ENCODE measurements at places on chromosomes 5 and 9. TPM values are rescaled to one million over a fixed set of nuclear protein-coding genes. Genes with fewer than 3 reads are reported as not detected.

DNA sequence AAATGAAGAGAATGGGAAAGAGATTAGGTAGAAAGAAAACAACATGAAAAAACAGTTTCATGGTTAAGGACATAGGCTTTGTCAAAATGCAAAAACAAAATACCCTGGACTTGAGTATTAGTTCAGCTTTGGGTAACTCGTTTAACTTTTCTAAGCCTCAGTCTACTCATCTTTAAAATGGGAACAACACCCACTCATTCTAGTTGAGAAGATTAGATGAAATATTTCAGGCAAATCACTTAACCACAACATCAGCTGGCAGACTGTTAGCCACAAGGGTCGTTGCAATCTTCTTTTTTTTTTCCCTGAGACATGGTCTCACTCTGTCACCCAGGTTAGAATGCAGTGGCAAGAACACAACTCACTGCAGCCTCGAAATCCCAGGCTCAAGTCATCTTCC is 185.6 kb downstream of the DCP2 start:
- no peak for DNase-seq

GRCh38 chr5:179118756-179119414 is 58.7 kb downstream of the ZNF354C start:
- DNase-seq, result no peak

Gene SLC46A2
- total RNA-seq, result 0.16 TPM

Gene LHFPL2
- total RNA-seq, result 63.6 TPM

Gene RHOBTB3
- total RNA-seq, result 56.5 TPM

GRCh38 chr5:44809215-44809955 is 638 bp downstream of the MRPS30 start:
- peak; percentile 74 for DNase-seq

DNA sequence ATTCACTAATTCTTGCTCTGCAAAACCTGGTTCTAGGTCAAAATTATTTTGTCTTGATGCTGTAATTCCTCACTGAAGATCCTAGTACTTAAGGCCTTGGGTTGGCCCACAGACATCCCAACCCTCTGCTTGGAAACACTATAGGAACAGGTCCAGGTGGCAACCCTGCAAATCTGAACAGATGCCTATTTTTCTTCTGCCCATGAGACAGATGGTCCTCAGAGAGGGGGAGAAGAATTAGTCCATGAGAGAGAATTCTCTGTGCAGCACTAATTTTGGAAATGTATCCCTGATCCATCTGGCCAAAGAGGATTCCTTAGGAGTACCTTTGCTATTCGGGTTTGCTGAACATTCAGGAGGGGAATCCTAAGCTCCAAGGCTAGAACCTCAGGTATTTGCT is 156.3 kb downstream of the ELAVL2 start:
- DNase-seq, result no peak

Gene ZNF300
- total RNA-seq, result 1.7 TPM

Gene SPATA31A3
- not detected for total RNA-seq

GRCh38 chr9:110932863-110933262 is 105.4 kb downstream of the LPAR1 start:
- DNase-seq, result no peak

GRCh38 chr5:68994645-68995044 is 99.2 kb upstream of the SLC30A5 start:
- DNase-seq, result no peak

GRCh38 chr5:35239911-35240610 is 9.8 kb upstream of the PRLR start:
- no peak for DNase-seq

Gene IFNA13
- not detected for total RNA-seq

- DNase-seq, result no peak
Measured at GRCh38 chr5:2634399-2635176, 116.9 kb downstream of the IRX2 start.

GRCh38 chr9:85055506-85056202 is 386.1 kb downstream of the NTRK2 start:
- DNase-seq, result no peak

DNA sequence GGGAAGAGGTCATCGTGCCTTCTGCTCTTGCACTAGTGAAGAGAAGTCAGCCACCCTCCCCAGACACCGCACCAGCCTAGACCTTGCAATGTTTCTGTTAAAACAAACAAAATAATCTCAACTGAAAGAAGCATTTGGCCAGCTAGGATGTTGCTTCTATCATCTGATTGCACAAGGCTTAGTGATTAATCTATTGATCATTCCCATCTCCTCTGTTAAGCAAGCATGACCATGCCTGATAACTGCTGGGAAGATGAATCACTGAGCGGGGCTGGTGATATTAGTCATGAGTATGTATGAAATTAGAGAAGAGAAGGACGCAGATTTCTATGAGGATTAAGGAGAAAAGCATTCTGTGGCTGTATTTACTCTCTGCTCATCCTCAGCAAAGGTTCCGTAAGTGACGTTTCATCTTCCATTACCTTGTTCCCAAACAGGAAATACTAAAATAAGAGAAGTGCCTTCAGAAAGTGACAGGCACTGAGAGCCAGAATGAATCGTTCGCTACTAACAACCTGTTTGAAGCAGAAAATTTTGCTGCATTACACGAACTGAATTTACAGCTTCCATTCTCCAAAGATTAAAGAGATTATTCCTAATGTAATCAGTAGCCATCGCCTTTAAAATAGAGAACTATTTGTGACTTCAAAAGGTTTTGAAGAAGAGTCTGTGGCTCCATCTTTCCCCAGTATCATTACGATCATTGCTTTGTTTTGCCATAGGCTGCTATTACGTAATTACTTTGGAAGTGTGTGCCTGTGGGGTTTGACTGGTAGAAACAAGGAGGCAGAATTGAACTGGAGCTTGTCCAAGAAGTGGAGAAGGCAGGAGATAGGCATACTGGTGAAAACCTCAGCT is 219.1 kb downstream of the MED10 start:
- no peak for DNase-seq

- DNase-seq, result no peak
Measured at GRCh38 chr9:112755675-112756074, 5.1 kb downstream of the SNX30 start.

- DNase-seq, result no peak
Measured at GRCh38 chr5:58348996-58349728, 110.7 kb downstream of the PLK2 start.

DNA sequence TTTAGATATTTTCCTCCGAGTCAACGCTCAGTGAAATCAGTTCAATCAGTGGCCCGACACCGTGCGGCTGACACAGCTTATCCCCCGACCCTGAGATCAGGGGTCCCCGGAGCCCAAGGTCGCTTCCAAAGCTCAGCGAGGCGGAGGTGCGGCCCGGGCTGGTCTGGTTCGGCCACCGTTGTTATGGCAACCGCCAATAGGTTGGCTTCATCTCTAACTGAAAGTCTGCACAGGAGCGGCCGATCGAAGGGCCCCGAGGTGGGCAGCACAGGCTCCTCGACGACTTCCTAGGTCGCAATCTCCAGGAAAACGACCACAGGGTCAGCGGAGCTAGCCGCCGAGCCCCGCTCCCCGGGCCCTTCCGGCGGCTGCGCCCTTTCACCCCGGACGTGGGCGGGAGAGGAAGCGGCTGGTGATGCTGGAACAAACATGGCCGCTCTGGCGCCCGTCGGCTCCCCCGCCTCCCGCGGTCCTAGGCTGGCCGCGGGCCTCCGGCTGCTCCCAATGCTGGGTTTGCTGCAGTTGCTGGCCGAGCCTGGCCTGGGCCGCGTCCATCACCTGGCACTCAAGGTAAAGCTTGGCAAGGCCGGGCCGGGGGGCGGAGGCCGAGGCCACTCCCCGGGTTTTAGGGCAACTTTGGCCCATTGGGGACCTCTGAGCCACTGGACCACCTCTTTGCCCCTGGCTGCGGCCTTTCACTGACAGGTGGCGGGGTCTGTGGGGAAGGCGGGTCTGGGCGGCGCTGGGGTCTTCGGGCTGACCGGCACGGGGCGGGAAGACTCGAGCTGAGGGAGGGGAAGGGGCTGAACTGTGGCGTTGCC is at the start of gene GPR107:
GPR107 (plus strand) TSS at position 403 of the 821 bp plus-strand sequence; CDS start at position 430, 27 bp downstream.
- peak; percentile 80 for DNase-seq

DNA sequence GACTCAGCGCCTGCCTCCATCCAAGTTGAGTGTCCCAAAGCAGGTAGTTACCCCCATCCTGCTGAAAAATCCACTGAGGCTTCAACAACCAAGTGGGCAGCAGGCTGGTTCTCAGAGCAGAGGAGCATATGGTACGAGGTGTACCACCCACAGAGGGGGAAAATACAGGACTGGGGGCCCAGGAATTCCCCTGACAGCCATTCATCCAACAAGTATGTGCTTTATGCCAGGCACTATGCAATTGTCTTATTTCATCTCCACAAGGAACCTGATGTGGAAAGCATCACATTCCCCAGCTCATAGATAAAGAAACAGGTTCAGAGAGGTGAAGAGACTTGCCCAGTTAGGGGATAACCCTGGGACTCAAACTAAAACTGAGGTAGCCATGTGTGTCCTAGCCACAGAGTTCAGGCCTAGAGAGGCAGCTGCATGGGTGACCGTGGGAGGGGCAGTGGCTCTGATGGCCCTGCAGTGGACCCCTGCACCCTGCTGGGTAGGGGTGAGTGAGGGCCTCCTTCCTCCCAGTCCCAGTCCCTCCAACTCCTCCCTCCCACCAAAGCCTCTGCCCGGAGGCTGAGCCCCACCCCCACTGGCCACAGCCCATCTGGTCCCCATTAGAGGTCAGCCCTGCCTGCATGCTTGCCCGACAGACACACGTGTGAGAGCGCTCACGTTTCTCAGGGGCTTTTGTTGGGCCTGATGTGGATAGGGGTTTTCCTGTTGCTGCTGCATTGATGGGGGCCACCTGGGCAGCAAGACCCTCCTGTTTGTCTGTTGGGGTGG is 11.5 kb downstream of the PDLIM4 start:
- peak; percentile 4 for DNase-seq

DNA sequence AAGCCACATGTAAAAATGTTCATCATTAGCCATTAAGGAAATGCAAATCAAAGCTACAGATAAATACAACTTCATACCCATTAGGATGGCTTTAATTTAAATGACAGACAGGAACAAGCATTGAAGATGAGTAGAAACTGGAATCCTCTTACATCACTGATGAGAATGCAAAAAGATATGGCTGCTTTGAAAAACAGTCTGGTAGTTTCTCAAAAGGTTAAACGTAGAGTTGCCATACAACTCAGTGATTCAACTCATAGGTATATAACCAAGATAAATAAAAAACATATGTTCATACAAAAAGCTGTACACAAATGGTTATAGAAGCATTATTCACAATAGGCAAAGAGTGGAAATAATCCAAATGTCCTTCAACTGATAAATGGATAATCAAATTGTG is 228.8 kb upstream of the ZNF462 start:
- no peak for DNase-seq

Gene CRB2
- total RNA-seq, result 3.7 TPM

GRCh38 chr9:137294091-137294680 is 7.9 kb downstream of the NRARP start:
- DNase-seq, result no peak

Gene ZDHHC11
- total RNA-seq, result 4.6 TPM

DNA sequence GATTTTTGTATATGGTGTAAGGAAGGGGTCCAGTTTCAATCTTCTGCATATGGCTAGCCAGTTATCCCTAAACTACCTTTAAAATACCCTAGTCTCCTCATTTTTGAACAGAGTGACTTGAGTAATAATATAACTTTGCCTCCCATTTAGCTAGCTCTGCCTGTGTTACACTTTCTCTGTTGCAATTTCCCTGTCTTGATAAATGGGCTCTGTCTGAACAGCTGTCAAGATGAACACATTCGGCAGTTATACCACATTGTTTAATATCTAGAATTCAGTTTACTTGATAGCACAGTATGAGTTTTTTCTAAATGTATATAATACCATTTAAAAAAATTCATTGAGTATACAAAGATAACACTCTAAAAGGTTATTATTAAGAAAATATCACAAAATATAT is 562.9 kb upstream of the FTMT start:
- DNase-seq, result no peak

Gene PDE6A
- 3.4 TPM for total RNA-seq

DNA sequence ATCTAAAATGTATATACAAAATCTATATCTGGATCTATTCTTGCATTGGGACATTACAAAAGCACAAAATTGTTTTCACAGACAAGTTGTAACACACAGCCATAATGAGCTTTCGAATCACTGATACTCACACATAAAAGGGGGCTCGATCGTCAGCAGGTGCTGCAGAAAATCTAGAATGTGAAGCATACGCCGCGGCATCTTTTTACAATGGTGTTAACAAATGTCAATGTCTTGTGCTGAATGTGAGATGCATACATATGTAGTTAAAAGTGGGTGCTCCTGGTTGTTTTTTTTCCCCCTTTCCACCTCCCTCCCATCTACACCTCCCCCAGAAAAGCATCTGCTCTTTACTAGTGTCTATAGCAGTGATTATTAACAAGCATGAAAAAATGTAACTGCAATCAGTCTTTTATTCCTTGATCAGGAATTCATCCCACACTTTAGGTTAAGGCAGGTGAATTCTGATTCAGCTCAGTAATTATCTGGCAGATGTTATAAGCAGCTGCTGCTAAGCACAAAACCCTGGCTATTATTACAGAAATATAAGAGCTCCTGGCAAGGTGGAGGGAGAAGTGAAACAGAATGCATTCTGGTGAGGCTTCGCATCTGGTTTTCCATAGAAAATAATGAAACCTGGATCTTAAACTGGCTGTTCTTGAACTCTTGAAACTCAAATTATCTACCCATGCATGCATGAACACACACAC is 114.1 kb downstream of the MPDZ start:
- DNase-seq, result no peak

Gene SLC25A2
- 1.7 TPM for total RNA-seq

Gene SRD5A1
- 14.3 TPM for total RNA-seq

Data from mucosa of descending colon (tissue), 3 donors.